T47D (cell line): ENCODE measurements at places on chromosomes 7 and 10.

- no peak for DNase-seq
Observed at GRCh38 chr7:94423863-94424735, 29.4 kb downstream of the COL1A2 start.

- no peak for DNase-seq
Observed at GRCh38 chr7:131616487-131617200, 60.2 kb upstream of the PODXL start.

GRCh38 chr10:64109926-64110495 lies 588.8 kb downstream of the REEP3 start:
- no peak for DNase-seq

DNA sequence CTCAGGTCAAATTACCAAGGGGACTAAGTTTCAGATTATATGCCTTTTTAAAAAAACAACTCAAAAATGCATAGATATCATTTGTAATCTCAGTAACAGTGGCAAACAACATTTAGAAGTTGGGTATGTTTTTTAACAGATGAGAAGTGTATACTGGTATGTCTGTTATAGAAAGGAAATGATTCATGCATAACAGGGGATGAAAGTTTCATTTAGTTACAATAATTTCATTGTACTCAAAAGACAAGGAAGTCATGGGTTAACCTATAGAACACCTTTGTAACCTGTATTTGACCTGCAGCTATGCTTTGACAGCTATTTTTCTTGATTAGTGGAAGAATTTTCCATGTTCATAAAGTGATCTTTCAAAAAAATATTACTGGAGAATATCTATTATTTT lies 35.4 kb upstream of the FAM133B start:
- DNase-seq: no peak

GRCh38 chr10:116567335-116567734 lies 21.6 kb downstream of the PNLIP start:
- no peak for DNase-seq

DNA sequence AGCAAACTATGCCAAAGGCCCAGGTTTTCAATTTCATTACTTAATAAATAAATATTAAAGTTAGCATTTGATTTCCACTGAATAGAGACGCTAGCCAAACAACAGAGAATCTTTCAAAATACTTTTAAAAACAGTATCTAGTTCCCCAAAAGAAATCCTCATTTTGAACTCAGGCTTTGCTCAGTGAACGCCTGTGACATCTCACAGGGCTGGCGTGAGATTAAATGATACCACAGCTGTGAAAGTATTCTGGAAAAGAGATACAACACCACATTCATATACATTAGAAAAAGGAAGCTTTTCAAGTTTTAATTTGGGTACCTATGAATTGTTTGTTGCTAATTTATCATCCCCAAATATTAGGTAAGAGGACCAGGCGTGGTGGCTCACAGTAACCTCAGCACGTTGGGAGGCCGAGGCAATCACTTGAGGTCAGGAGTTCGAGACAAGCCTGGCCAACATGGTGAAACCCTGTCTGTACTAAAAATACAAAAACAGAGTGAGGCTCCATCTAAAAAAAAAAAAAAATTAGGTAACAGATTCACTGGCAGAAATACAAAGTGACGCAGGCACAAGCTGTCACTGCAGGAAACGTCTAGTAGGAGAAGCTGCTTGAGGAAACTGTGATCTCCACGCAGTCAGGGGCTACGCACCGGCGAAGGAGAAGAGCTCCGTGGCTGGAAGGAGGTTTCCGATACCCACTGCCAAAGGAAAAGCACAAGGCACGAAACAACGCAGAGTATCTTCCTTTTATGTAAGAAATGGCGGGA lies 50.0 kb downstream of the AMZ1 start:
- no peak for DNase-seq

DNA sequence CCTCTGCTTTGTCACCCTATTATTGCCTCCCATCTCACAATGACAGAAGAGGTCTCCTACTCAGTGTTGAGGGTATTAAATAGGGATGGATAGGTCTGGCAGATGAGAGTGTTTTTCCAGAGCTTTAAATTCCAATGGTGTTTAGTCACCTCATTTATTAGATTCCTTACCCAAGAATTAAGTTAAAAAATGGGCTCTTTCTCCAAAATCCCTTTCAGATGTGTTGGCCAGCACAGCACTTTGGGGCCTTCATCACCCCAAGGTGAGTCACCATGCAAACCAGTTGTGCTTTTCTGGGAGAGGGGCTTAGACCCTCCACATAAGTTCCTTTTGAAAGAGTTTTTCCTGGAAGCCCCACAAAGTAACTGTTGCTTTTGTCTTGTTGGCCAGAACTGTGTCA lies 78.4 kb downstream of the CYP26A1 start:
- no peak for DNase-seq

GRCh38 chr10:30073767-30074060 lies 14.3 kb upstream of the JCAD start:
- DNase-seq: no peak

GRCh38 chr10:58943256-58943890 lies 233.1 kb upstream of the PHYHIPL start:
- no peak for DNase-seq

GRCh38 chr7:142332421-142332820 lies 74.6 kb upstream of the PRSS58 start:
- DNase-seq: no peak

DNA sequence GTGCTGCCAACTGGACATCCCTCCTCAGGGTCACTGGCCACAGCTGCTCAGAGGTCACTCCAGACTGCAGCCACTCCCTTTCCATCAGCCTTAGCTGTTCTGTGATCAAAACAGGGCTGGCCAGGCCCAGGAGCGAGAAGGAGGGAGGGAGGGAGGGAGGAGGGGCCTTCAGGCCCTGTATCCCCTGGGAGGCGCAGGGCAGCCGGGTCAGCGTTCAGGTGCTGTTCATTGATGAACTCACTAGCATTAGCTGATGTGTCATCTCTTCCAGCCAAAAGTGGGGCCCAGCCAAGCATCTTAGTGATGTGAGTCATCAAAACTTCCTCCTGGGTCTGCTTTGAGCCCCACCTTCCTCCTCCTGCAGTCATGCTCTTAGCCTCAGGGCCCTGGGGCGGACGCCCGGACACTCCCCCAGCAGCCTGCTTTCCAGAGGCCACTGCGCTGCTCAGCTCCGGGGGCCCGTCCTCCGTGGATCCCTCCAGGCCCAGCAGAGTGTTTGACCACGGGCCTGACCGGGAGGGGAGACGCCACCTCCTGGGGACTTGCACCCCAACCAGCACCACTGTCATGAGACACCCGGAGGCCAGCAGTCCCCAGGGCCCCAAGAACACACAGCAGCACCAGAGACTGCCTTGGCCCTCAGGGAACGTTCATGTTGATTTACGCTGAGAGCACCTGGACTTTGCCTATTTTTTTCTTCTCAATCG lies 149.2 kb downstream of the PRKAG2 start:
- DNase-seq: no peak

GRCh38 chr10:58157076-58157766 lies 110.5 kb downstream of the IPMK start:
- DNase-seq: no peak

DNA sequence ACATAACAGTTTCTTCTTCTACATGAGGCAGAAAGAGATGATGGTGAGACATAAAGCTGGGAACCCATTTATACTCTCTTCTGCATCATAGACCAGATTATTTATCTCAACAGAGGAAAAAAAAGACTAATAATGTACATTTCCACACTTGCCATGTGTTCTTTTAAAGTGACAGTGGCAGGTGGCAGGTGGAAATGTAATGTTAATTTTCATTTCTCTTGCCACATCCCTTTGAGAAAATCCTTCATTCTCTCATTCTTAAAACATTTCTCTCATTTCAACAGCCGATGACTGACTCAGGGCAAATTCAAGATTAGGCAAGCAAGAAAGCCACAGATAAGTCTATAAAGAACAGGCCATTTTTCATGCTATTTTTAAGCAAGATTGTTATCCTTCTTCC lies 635.6 kb upstream of the SORCS1 start:
- no peak for DNase-seq

DNA sequence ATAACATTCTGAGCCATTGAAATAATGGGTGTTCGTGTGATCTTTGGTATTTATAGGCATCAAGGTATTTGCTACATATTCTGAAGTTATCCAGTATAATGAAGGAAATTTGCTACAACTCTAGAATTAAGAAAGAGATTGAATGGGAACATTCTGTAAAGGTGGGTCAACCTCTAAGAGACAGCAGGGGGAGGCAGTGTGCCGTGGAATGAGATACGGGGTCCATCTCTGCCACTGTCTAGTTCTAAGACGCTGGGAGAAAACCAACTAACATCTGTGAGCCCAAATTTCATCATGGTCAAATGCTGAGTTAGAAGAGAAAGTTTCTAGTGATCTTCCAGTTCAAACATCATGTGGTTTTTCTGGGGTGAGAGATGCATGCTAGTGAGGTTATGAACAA lies 368.9 kb downstream of the SORCS1 start:
- peak; percentile 4 for DNase-seq

- DNase-seq: no peak
Observed at GRCh38 chr7:130270947-130271800, 4.5 kb downstream of the CPA2 start.

GRCh38 chr10:18214691-18215563 lies 74.7 kb downstream of the CACNB2 start:
- DNase-seq: peak; percentile 75

- DNase-seq: no peak
Observed at GRCh38 chr7:100400656-100401055, 27.4 kb downstream of the PILRA start.

GRCh38 chr7:21916629-21917028 lies 29.1 kb downstream of the CDCA7L start:
- no peak for DNase-seq

DNA sequence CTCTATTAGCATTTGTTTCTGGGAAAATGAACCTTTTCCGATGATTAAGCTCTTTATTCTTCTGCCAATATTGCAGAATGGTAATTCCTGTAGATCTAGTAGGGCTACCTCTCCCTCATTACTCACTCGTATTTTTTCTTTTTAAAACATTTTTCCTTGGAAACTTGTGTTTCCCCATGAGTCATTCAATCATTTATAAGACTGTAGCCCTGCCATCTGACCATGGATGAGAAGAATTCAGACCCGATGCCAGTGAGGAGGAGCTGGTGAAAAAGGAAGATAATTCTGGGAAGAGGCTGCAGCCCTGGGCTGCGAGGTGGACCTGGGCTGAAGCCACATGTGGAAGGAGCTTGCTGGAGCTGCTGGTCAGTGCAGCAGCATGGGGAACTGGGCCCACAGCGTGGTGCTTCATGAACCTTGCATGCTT lies 242.8 kb downstream of the KLF6 start:
- DNase-seq: no peak

GRCh38 chr7:101923602-101923985 lies 106.2 kb downstream of the CUX1 start:
- no peak for DNase-seq

DNA sequence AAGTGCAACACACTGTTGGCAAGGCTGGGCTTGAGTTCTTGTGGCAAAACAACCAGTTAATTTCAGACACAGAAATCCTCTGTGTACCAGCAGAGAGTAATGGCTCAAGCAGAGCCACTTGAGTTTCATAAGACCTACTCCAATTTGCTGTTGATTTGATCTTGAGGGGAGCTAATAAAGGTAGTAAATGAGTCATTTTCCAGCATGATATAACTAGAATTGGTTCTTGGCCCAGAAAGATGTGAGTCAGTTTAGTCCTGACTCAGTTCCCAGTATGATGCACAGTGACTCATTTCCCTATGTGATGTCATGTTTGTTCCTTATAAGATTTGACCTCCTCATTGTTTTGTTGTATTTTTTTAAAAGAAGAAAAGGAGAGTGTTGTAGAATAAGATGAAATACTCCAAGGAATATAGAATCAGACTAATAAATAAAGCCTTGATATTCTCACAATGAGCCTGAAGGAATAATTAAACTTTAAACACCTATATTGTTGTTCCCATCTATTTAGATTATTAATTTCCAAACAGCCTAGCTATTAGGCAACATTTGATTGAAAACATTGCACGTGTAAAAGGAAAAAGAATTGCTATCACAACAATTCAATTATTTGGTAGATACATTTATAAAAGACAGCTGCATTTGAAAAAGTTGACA lies 186.2 kb downstream of the REEP3 start:
- no peak for DNase-seq

GRCh38 chr10:71580926-71581325 lies 138.7 kb downstream of the C10orf105 start:
- no peak for DNase-seq

DNA sequence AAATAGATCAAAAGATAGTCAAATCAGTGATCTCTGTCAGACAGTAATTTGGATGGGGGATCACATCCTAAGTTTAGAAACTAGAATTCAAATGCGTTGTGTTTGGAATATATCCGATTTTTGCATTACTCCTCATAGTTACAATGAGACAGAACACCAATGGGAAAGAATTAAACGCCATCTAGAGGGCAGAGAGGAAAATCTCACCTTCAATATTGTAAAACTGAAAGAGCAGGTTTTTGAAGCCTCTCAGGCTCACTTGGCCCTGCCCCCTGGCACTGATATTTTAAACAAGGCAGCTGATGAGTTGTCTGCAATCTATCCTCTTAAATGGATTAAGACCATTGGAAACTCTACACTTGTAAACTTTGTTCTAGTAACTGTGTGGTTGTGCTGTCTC lies 17.7 kb downstream of the FRG2B start:
- DNase-seq: peak; percentile 16

- DNase-seq: no peak
Observed at GRCh38 chr7:32502728-32503127, 7.4 kb downstream of the AVL9 start.

GRCh38 chr10:55629793-55630490 lies 731.1 kb downstream of the ZWINT start:
- DNase-seq: no peak

GRCh38 chr7:46534664-46535588 lies 613.9 kb upstream of the IGFBP3 start:
- no peak for DNase-seq

GRCh38 chr10:77223526-77224460 lies 413.8 kb downstream of the KCNMA1 start:
- DNase-seq: no peak

- no peak for DNase-seq
Observed at GRCh38 chr10:98090822-98091221, 43.6 kb upstream of the R3HCC1L start.

- DNase-seq: no peak
Observed at GRCh38 chr10:42875798-42876341, 93.3 kb downstream of the BMS1 start.

- DNase-seq: no peak
Observed at GRCh38 chr7:107644309-107644974, 16.2 kb upstream of the SLC26A4 start.

DNA sequence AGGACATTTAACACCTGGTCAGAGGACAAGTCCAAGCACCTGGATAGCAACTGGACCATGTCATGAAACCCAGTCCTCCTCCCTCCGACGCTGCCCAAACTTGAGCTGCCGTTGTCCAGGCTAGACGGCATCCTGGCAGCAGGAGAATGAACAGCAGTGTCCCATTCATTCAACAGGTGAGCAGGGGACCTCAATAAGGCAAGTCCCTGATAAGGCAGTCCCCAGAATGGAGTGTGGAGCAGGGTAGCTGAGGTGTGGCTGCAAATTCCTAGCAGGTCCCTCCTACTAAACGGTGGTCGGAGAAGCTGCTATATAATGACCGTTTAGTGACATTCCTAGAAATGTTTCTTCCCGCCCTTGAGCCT lies 169.8 kb downstream of the PRKAG2 start:
- no peak for DNase-seq
